ENCODE measurements at places on chromosomes 2 and 18.
A peak's percentile ranks its signal among the peaks of the same experiment; 100 is the strongest.

- H3K4me1 ChIP-seq, result no peaks in the 10 kb centered on the region
- DNase-seq, result no peak
- H3K4me3 ChIP-seq, result no peak overlapping the region
- no peak overlapping the region for H3K27ac ChIP-seq
- no peaks in the 10 kb centered on the region for H3K27me3 ChIP-seq
- H3K36me3 ChIP-seq, result no peaks in the 10 kb centered on the region
These were observed 138.9 kb downstream of the DYSF start for GRCh38 chr2:71592181-71592711.

GRCh38 chr18:26516964-26517363, 31.4 kb downstream of the KCTD1 start:
- no peak overlapping the region for H3K4me3 ChIP-seq
- H3K27me3 ChIP-seq, result no peaks in the 10 kb centered on the region
- H3K4me1 ChIP-seq, result no peaks in the 10 kb centered on the region
- no peak for DNase-seq
- no peak overlapping the region for H3K27ac ChIP-seq

GRCh38 chr2:241636182-241637017, 558 bp downstream of the THAP4 start:
- H3K27me3 ChIP-seq, result no peaks in the 10 kb centered on the region
- DNase-seq, result peak; percentile 41
- peaks cover 22% of the 10 kb centered on the region for H3K36me3 ChIP-seq

- H3K4me3 ChIP-seq, result peak overlapping the region; percentile 25
- peaks cover 21% of the 10 kb centered on the region for H3K36me3 ChIP-seq
- DNase-seq, result peak; percentile 82
- peak overlapping the region; percentile 78 for H3K27ac ChIP-seq
These were observed 46.9 kb downstream of the UXS1 start for GRCh38 chr2:106147159-106147558.

DNA sequence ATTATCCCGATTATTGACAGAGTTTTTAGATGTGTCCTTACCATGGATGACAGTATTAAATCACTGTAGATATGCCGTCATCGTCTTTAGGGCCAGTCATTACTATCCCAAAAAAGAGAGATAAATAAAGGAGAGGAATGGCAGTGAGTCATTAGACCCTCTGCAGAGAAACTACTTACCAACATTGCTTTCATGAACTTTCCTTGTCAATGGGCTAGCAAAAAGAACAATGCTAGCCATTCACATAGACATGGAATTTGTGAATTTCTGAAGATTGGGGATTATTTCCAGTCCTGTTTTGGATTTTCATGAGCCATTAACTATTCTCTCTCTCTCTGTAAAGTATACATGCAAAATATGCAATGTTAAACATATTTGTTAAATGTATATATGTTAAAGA, 319.4 kb upstream of the FANCL start:
- no peak overlapping the region for H3K27ac ChIP-seq
- no peak for DNase-seq
- peaks cover 6% of the 10 kb centered on the region for H3K4me1 ChIP-seq
- no peaks in the 10 kb centered on the region for H3K36me3 ChIP-seq
- H3K4me3 ChIP-seq, result no peak overlapping the region

- H3K4me3 ChIP-seq, result no peak overlapping the region
- H3K36me3 ChIP-seq, result peaks cover 43% of the 10 kb centered on the region
- H3K27ac ChIP-seq, result no peak overlapping the region
- DNase-seq, result peak; percentile 69
- no peaks in the 10 kb centered on the region for H3K27me3 ChIP-seq
These were observed 3.0 kb downstream of the ATIC start for GRCh38 chr2:215314896-215315295.

- no peak overlapping the region for H3K4me3 ChIP-seq
- DNase-seq, result no peak
- H3K27me3 ChIP-seq, result peaks cover 67% of the 10 kb centered on the region
- no peaks in the 10 kb centered on the region for H3K4me1 ChIP-seq
- H3K27ac ChIP-seq, result no peak overlapping the region
These were observed 338.8 kb downstream of the AGPS start for GRCh38 chr2:177731384-177731783.

DNA sequence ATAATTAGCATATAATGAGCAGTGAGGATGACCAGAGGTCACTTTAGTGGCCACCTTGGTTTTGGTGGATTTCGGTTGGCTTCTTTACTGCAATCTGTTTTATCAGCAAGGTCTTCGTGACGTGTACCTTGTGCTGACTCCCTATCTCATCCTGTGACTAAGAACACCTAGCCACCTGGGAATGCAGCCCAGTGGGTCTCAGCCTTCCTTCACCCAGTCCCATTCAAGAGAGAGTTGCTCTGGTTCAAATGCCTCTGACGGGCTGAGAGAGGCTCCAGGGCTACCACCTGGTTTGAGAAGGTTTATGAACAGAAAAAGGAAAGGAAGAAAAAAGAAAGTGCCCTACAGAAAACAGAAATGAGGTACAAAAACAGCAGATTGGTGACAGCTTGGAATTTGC, 738.7 kb downstream of the SOCS6 start:
- no peaks in the 10 kb centered on the region for H3K4me1 ChIP-seq
- DNase-seq, result peak; percentile 51
- H3K27me3 ChIP-seq, result no peaks in the 10 kb centered on the region
- H3K36me3 ChIP-seq, result no peaks in the 10 kb centered on the region
- H3K27ac ChIP-seq, result 0 out of 2 replicates have a peak overlapping the region, but pooled peaks have one; percentile 44

DNA sequence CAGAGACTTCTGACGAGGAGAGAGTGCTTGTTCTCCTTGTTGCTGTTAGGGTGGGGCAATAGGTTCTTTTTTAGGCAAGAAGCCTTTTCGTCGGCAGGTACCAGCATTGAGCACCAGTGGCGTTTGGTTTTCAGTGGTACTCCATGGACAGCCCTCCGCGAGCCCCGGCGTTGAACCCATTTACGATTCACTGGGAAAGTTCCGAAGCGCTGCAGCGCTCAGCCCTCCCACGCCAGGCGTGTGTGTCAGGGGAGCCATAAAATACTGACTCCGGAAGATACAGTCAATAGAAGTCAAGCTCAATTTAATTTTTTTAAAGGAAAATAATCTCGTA, 494 bp upstream of the ROCK1 start:
- peak overlapping the region; percentile 83 for H3K4me3 ChIP-seq
- H3K36me3 ChIP-seq, result no peaks in the 10 kb centered on the region
- no peak for DNase-seq
- H3K4me1 ChIP-seq, result peaks cover 15% of the 10 kb centered on the region

GRCh38 chr2:215754546-215754945, 258.8 kb downstream of the MREG start:
- H3K36me3 ChIP-seq, result no peaks in the 10 kb centered on the region
- H3K27me3 ChIP-seq, result no peaks in the 10 kb centered on the region
- H3K27ac ChIP-seq, result no peak overlapping the region
- DNase-seq, result no peak
- H3K4me1 ChIP-seq, result peaks cover 29% of the 10 kb centered on the region
- no peak overlapping the region for H3K4me3 ChIP-seq

- no peaks in the 10 kb centered on the region for H3K27me3 ChIP-seq
- H3K27ac ChIP-seq, result no peak overlapping the region
- H3K4me1 ChIP-seq, result no peaks in the 10 kb centered on the region
- no peaks in the 10 kb centered on the region for H3K36me3 ChIP-seq
- no peak overlapping the region for H3K4me3 ChIP-seq
These were observed 603.7 kb upstream of the GCFC2 start for GRCh38 chr2:76314271-76315020.

Data from PC-3 (cell line).